T follicular helper cell (primary cell): ENCODE measurements at places on chromosomes 16 and 17.

GRCh38 chr17:42509409-42509808 lies 26.6 kb upstream of the NAGLU start:
- no peak for DNase-seq

DNA sequence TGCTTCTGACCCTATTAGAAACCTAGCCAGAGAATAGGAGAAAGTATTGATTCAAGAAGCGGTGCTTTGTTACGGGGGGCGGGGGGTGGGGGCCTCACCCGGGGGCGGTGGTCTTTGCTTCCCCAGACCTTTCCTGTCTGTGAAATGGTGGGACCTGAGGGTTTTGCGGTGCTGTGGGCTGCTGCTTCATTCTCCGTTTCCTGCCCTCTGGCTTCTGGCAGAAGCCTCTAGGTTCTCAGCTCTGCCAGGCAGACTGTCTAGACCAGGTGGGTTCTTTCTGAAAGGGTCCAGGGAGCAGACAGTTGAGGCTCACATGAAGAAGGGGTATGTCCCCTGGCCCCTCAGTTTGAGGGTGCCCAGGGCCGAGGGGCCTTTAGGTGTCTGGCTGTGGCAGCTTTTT lies 14.0 kb downstream of the GSE1 start:
- DNase-seq, result no peak

DNA sequence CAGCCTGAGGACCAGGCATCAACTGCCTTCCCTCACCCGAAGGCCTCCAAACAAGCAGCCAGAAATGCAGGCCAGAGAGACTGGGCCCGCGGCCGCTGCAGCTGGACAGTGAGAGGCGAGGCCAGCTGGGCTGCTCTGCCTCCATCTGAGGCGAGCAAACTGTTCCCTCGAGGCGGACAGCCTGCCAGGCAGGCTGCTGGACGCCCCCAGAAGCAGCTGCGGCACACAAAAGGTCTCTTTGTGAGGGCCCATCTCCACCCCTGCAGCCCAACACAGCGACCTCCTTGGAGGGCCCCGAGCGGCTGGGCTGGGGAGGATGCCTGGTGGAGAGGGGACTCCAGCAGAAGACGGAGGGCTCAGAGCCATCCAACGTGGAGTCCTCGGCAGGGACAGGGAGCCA lies 4.7 kb downstream of the CORO7 start:
- DNase-seq, result no peak

DNA sequence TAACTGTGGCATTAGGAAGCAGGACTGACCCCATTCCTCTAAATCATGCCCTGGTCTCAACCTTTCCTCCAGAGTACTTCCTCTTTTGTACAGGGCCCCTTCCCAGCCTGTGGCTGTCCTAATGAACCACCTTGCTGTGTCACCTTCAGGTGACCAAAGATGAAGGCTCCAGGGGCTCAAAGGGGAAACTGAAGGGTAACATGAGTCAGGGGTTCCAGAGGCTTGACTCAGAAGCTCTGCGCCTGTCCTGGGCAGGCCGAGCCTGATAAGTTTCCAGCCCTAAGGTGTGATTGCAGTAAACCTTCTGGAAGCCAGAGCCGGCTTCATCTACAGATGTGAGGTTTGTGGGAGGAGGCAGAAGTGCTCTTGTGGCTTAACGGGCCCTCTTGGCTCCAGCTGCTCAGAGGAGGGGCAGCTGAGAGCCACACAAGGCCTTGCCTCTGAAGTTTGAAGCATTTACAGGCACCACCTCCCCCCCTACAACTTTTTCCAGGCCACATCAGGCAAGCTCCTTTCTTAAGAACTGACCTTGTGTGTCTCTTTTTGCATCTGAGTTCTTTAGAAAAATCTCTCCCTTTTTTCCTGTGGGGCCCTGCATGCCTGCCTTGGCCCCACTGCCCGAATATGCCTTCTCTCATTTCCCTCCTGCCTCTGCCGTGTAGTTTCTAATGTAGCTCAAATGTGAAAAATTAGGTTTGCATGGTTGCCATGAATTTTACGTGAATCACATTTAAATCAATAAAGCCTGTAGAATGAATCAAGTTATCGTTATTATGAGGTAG lies 149.9 kb downstream of the CLEC16A start:
- no peak for DNase-seq

- DNase-seq, result no peak
Observed at GRCh38 chr17:81135505-81136278, 29.6 kb upstream of the PVALEF start.

DNA sequence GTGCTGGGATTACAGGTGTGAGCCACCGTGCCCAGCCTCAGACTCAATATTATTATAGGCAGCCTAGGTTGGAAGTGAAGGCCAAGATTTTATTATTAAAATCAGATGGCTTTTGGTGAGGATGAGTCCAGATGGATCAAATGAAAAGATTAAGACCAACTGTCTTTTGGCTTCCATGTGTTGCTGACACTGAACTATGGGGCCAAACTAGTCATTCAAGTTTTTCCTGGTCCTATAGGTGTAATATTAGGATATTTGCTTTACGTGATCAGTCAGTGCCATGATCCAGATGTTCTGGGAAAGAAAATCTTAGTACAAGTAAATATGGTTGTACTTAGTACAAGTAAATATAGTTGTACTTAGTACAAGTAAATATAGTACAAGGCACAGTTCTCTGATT lies 140.6 kb downstream of the MAP2K6 start:
- DNase-seq, result no peak

- DNase-seq, result no peak
Observed at GRCh38 chr16:86643671-86644070, 65.3 kb downstream of the FOXL1 start.

- DNase-seq, result no peak
Observed at GRCh38 chr17:79033046-79033616, 9.2 kb downstream of the C1QTNF1 start.

DNA sequence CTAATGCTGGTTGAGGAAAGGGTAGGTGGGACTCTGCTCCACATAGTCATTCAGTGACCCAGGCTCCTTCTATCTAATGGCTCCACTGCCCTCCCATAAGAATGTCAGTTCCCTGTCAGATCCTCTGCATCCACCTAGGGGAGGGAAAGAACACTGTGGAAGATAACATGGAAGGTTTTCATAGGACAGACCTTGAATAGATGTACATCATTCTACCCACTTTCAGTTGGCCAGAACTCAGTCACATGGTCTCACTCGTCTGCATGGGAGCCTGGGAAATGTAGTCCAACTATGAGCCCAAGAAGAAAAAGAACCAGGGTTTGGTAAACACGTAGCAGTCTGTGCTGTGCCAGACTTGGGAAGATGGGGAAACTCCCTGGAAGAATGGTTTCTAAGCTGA lies 27.1 kb upstream of the SCNN1B start:
- no peak for DNase-seq

- no peak for DNase-seq
Observed at GRCh38 chr17:62134397-62134796, 69.3 kb upstream of the MED13 start.

DNA sequence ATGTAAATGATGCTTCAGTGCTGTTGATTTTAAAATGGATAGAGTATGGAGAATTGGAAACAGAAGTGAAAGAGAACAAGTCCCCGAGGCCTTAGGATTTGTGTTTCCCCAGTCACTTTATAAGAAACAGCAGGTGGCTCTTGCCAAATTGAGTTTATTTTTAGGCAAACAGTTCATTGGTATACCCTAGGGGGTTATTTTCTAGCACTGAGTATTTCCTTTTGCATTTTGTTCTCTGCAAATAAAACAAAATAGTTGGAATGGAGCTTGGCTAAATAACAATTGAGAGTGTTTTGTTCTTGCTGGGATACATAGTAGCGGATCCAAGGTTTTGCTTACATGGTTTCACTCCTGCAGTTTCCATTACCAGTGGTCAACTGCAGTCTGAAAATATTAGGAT lies 591.1 kb upstream of the C16orf82 start:
- DNase-seq, result no peak

DNA sequence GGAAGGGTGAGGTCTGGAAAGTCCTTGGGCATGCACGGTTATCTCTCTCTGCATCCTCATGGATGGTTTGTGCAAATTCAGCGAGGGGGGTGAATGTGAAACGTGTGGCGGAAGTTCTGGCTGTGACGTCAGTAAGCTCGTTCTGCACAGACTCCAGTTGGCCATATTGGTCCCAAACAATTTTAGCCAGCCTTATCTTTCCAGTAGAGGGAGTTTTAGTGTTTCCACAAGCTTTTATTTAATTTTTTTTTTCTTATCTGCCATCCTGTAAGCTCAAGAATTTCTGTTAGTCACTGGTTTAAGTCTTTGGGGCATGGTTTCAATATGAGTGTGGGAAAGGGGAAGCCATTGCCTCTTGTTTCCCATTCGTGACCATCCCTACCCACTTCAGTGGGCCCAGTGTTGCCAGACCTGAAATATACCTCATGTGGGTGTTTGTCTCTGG lies 39.0 kb downstream of the HLF start:
- DNase-seq, result no peak

- DNase-seq, result no peak
Observed at GRCh38 chr17:43940630-43941029, 1.6 kb downstream of the PPY start.

GRCh38 chr16:19366391-19366790 lies 51.3 kb upstream of the TMC5 start:
- no peak for DNase-seq

GRCh38 chr16:73036074-73036826 lies 11.7 kb downstream of the ZFHX3 start:
- DNase-seq, result no peak

DNA sequence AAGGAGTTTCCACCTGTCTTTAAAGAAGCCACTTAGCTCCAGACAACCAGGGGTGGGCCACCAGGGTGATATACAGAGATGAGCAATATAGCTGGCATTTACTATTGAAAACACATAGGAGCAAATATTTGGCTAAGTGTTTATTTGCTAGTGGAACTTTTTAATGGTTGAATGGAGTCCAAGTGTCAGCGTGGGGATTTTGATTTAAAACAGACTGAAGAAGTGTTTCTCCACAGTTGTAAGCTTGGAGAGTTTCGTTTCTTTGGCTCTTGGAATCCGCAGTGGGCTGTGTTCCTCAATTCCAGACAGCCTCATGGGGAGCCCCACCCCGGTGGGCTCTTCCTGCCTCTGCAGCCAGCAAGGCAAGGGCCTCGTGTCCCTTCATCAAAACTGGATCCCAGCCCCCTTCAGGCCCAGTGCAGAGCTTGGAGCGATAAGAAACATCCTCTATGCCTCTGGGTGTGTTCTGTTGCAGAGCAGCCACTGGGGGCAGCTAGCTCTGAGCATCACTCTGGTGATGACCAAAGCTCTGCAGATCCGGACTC lies 36.1 kb downstream of the NOG start:
- no peak for DNase-seq

GRCh38 chr16:66656547-66656946 lies 40.0 kb downstream of the CMTM4 start:
- no peak for DNase-seq

GRCh38 chr16:80085606-80086005 lies 455.2 kb upstream of the DYNLRB2 start:
- DNase-seq, result no peak

DNA sequence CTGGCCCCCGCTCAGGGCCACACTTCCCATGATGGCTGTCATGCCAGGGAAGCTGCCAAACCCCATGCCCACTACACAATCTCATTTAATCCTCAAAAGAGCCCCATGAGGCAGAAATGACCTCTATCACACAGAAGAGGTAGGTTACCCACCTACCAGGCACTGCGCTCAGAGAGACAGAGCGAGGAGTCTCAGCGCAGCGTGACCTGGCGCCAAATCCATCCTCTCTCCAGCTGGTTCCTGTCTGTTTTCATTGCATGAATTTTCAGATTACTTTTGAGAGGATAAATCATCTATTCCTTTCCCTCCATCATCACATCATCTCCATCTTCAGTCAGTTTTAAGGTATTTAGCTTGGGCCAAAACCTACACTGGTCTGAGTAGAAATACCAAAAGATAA lies 101.5 kb upstream of the DNAH17 start:
- DNase-seq, result no peak

GRCh38 chr17:82775001-82775823 lies 23.3 kb downstream of the TBCD start:
- DNase-seq, result no peak

DNA sequence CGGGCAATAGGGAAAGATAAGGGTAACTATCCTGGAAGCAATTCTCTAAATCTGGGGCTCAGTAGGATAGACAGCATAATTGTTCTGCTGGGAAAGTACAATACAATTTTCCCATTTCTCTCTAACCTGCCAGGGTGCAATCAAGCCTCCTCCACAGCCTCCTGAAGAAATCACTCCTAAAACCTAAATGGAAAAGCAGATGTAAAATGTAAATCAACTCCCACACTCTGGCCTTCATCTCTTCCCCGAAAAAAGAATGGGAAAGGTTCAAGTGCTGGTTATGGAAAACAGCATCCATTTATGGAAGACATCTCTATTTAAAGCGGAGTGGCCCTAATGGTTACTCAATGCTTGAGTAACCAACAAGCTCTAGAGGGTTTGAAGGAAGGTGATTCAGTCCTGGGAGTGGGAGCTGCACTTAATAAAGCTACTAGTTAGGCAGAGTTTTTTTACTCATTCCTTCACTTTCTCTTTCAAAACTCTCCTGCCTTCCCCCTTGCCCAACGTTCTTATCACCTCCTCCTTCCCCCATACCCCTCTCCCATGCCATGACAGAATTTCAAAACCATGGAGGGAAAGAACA lies 5.1 kb downstream of the MMD start:
- DNase-seq, result no peak

DNA sequence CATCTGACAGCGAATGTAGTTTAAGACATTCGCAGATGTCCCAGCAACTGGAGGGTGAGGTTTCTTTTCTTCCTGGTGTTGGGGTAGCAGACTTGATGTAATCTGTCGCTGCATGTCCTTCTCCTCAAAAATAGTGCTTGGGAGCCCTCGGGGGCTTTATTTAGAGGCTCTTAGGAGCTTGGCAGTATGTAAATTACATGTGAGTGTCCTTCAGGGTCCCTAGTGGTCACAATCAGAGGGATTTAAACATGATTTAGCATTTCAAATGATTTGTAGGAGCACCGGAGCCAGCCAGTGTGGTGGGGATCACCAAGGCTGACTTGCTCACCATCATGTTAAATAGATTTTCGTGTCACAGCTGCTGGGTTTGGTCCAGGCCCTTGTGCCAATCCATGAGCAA lies 8.8 kb upstream of the SALL1 start:
- no peak for DNase-seq

DNA sequence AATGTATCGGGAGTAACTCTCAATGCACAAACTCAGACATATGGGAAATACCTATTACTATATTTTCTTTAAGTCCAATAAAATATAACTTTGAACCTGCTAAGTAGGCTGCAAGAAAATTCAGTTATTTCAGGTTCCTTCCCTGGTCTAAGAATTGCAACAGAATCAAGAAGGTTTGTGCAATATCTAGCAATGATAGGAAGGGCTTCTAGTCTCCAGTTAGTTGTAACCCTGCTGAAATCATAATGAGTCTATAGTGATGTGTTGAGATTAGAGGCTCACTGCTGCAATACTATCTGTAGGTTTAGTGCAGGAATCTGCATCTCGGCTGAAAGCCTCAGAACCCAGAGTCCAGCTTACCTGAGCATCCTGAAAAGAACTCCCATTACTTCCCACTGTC lies 110.5 kb downstream of the PMP22 start:
- no peak for DNase-seq

DNA sequence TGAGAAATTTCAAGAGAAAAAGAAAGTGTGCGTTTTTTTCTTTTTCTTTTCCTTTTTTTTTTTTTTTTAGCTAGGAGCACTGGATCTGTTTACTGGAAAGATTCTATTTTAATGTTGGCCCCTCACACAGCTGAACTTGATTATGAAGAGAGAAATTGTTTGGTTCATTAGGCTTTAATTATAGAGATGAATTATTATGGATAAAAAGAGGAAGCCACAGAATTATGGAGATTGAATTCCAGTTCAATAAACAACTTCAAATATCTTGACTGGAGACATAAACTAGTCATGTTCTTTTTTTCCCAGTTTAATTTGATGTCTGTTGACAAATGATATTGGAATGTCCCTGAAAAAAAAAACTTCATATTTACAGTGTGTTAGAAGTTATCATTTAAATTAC lies 152.0 kb upstream of the HS3ST3A1 start:
- DNase-seq, result no peak
